Activated T-helper 2 cell treated with anti-CD3 and anti-CD28 coated beads, Interferon-gamma antibody, Interleukin-2, Interleukin-4, amounts not matched to agents 10 μg/mL and 5 μg/mL and 100 μg/mL, durations not matched to agents 14 hours and 24 hours and 36 hours (primary cell): ENCODE measurements at places on chromosomes 2 and 18. TPM values are rescaled to one million over a fixed set of nuclear protein-coding genes. Genes with fewer than 3 reads are reported as not detected.

Gene CHRND
- not detected in 2 replicates for total RNA-seq

Gene MYOM1
- 0.62 and 2.4 TPM in 2 replicates for total RNA-seq

Gene CASP10
- 14.3 and 17.3 TPM in 2 replicates for total RNA-seq

- H3K27ac ChIP-seq = no peak overlapping the region
- no peaks in the 10 kb centered on the region for H3K4me1 ChIP-seq
- no peak overlapping the region for H3K4me3 ChIP-seq
- H3K27me3 ChIP-seq = no peaks in the 10 kb centered on the region
These were observed 290.8 kb downstream of the CCDC85A start for GRCh38 chr2:56474412-56475158.

Gene GPAT2
- 18.0 and 19.1 TPM in 2 replicates for total RNA-seq

GRCh38 chr18:53817976-53818950 is 406.2 kb downstream of the MBD2 start:
- H3K4me3 ChIP-seq = no peak overlapping the region
- H3K27me3 ChIP-seq = no peaks in the 10 kb centered on the region
- H3K4me1 ChIP-seq = no peaks in the 10 kb centered on the region
- H3K36me3 ChIP-seq = no peaks in the 10 kb centered on the region

Gene SERPINB12
- not detected in 2 replicates for total RNA-seq

Gene STARD6
- not detected in 2 replicates for total RNA-seq

DNA sequence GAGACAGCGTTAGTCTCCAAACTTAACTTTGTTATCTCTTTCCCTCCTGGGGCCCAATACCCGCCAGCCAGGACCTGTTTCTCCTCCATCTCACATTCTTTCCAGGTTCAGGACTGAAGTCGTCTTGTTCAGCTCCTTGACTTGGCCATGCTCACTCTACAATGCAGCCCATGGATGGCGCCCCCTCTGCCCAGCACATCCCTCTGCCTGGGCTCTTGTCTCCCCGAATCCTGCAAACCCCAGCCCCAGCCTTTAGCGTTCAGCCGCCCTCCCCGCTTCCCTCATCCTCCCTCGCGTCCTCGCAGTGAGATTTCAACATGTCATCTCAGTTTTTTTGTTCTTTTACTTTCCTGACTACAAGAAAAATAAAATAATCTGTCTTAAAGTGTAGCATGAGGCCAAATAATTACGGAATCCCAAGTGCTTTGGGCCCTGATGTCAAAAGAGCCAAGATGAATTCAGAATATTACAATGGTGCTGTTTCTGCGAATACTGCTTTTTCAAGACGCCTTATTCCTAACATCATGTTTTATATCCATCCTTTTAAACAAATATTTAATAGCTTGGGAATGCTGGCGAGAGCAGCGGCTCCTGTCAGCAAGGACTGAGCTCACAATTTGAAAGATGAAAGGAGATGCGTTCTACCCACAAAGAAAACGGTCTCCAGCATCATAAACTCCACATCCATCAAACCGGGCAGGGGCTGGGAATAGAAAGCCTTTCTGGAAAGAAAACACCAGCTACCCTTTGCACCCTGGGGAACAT is 1.0 kb downstream of the FAM178B start:
- peaks cover 1% of the 10 kb centered on the region for H3K4me1 ChIP-seq
- DNase-seq = no peak
- peaks cover 7% of the 10 kb centered on the region for H3K27me3 ChIP-seq
- no peaks in the 10 kb centered on the region for H3K36me3 ChIP-seq
